ENCODE measurements at places on chromosomes 16 and 17.

DNA sequence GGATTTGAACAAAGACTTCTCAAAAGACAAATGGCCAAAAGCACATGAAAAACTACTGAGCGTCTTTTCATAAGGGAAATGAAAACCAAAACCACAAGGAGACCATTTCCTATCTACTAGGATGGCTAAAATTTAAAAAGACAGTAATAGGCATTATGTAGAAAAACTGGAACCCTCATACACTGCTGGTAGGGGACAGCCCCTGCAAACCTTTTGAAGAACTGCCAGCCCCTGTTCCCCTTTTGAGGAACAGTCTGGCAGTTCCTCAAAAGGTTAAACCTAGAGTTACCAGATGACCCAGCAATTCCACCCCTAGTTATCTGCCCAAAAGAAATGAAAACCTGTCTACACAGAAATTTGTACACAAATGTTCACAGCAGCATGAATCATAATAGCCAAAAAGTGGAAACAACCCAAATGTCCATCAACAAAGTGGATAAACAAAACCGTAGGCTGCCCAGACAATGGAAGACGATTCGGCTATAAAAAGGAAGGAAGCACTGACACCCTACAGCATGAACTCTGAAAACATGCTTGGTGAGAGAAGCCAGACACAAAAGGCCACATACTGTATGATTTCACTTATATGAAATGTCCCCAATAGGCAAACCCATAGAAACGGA is 22.9 kb downstream of the CDIP1 start:
- no peak for DNase-seq

- DNase-seq = no peak
These were observed 2.2 kb upstream of the NTN3 start for GRCh38 chr16:2468725-2469398.

- DNase-seq = no peak
These were observed 4.4 kb upstream of the KRT37 start for GRCh38 chr17:41428591-41429291.

DNA sequence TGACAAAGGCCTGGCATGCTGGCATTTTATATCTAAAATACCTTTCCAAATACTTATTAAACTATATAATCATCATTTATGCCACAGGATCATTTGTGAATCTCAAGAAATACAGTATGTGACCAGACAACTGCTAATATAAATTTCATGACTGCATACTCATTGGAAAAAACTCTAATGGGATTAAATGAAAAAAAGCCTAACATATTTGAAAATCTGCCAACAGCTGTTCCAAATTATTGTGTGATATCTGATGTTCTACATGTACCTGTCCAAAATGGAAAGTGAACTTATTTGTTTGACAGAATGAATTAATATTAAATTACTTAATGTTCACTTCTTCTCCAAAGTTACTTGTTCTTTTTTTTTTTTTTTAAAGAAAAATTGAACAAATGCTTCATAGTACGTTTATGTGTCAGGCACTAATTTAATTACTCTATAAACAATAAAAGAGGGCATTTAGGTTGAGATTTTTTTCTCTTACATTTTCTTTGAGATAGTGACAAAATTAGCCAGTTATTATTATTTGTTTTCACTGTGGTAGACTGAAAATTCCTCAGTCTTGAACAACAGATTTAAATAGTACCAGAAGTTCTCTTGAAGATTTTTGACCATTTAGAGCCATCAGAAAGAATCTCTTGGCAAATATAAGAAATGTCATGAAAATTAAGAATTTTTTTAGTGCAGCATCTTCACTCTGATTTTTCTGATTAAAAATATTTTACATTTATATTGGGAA is 114.0 kb downstream of the FTO start:
- DNase-seq = no peak

- peak; percentile 5 for DNase-seq
These were observed 9.5 kb downstream of the NLRC5 start for GRCh38 chr16:56998861-56999260.

DNA sequence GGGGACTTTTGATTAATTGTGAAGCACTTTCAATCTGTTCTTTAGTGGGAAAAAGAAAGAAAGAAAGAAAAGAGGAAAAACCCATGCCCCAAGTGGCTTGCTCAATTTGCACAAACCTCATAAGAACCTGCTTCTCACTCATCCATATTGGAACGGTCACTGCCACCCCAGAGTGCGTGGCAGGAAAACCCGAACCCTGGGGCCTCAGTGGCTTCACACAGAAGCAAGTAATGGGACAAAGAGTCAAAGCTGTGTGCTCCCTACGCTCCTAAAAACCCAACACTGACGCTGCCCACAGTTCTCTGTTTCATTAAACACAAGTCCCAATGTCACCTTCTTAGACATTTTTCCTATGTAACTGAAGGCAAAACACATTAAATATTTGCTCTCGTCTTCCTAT is 1.2 kb downstream of the SLC6A4 start:
- DNase-seq = no peak

GRCh38 chr17:52201767-52202519 is 43.4 kb upstream of the CA10 start:
- no peak for DNase-seq

DNA sequence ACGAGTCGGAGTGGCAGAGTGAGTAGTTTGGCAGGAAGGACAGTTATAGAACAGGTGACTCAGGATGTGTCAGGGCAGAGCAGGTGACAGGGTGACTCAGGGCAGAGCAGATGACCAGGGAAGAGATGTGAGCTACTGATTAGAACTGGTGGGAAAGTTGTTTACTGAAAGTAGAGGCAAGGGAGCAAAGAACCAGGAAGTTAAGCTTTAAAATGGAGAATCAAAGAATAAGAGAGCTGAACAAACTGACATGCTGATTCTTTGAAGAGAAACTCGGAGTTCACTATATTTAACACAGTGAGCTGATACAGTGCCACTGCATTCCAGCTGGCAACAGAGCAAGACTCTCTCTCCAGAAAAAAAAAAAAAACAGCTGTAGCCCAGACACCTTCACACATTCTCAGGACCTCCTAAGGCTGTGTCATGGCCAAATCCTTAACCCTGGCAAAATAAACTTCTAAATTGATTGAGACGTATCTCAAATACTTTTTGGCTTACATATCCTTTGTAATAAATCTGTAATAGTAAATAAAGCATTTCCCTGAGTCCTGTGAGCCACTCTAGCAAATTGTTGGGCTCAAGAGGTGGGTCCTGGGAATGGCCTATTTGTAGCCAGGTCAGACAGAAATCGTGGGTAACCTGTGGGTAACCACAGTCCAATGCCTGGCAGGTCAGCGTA is 12.3 kb upstream of the UBE2I start:
- DNase-seq = no peak

DNA sequence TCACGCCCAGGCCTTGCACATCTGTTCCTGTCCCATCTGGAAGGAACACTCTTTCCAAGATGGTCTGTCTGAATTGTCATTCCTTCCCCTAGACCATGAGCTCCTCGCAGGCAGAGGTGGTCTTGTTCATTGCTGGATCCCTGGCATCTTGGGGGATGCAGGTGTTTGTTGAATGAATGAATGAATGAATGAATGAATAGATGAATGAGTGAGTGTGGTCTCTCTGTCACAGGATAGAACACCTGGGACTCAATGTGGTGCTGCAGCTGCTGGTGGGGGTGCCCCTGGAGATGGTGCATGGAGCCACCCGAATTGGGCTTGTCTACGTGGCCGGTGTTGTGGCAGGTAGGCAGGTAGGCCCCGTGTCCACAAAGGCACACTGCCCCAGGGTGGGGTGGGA is 32.2 kb downstream of the RHBDL3 start:
- no peak for DNase-seq

DNA sequence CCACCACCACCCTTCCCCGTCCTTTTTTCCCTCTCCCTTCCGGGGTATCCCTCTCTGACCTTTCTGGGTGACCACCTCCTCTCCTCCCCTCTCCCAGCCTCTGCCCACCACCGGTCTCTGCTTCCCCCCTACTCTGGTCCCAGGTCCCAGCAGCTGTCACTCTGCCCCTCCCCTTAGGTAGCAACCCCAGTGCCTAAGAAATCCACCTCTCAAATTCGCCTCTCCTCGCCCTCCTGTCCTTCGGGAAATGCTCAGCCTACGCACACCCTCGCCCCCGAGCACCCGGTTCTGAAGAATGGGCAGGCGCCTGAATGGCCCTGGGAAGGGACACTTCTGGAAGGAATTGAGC is 775 bp upstream of the SP6 start:
- no peak for DNase-seq

- no peak for DNase-seq
These were observed 45.8 kb downstream of the TNFRSF13B start for GRCh38 chr17:16926061-16926511.

- no peak for DNase-seq
These were observed 993 bp upstream of the ANKRD11 start for GRCh38 chr16:89491238-89491869.

DNA sequence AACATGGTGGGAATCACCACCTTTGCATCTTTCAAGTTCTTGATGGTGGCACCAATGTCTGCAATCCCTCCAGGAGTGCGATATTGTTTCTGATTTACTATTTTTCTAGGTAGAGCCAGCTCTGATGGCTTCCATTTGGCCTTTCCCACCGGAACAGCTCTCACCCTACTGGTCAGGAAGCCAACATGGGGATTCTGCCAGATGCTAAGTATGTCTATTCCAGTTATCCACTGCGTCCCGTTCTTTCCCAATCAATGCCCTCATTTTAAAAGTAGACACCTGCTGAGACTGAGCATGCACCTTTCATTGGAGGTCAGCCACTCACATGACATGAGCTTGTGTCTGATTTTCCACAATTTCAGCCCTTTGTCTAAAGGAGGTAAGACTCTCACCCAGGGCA is 23.5 kb downstream of the ZZEF1 start:
- DNase-seq = no peak

- DNase-seq = peak; percentile 74
These were observed 29.4 kb downstream of the HMOX2 start for GRCh38 chr16:4505356-4506147.

DNA sequence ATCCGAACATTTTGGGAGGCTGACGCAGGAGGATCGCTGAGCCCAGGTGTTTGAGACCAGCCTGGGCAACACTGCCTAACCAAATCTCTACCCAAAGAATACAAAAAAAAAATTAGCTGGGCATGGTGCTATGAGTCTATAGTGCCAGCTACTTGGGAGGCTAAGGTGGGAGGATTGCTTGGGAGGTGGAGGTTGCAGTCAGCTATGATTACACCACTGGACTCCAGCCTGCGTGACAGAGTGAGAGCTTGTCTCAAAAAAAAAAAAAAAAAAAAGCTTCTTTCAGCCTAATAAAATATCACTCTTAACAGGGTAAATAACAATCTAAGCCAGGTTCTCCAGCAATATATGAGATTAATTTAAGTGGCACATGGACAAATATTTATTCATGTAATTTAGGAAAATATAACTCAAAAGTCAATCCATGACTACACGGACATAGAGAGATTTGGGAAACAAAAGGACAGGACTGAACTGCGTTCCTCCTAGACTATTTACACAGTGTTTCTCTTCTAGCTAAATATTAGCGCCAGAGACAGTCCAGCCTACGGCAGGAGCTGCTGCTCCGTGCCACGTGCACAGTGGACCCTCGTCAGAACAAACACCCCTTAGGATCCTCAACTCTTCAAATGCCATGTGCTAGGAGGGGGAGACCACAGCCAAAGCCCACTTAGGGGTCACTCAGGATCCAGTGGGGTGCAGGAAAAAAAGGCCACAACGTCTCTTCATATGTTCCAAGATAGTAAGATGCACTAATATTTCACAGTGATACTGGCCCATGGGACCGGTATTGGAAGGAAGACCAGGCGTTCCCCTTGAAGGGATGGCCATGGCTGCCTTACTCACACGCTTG is 8.7 kb downstream of the USP36 start:
- DNase-seq = no peak

DNA sequence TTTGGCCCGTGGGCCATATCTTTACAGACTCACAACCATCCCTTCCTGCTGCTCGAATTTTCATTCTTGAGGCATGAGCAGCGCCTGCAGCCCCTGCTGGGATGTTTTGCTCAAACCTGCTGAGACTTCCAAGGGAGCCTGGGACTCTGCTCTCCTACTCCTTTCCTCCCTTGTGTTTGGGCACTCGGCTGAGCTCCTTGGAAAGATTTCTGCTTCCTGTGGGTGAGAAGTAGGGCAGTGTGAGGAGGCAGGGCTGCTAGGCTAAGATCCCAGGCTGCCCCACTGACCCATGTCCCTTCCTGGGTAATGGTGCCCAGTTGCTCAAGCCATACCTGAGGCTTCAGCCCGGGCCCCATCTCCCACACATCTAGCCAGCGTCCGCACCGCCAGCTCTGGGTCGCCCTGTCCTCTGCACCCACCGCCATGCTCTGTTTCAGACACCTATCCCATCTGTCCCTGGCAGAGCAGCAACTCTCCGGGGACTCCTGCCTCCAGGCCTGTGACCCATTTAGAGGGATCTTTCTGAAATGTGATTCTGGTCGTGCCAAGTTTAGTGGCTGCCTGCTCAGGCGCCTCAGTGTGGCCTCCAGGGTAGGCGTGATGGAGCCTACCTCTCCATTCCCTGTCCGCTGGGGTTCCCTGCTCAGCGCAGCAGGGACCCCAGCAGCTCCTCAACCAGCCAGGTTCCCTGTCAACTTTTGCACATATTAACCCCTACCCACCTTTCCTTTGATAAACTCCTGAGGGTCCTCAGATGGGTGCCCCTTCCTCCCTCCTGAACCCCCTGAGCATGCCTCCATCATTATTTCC is 190.1 kb downstream of the CCDC182 start:
- no peak for DNase-seq

GRCh38 chr16:27033281-27033979 is 33.3 kb upstream of the C16orf82 start:
- DNase-seq = no peak

- DNase-seq = no peak
These were observed 553 bp upstream of the CORO6 start for GRCh38 chr17:29623283-29623647.

- peak; percentile 48 for DNase-seq
These were observed 481 bp downstream of the HEXIM2 start for GRCh38 chr17:45162025-45162687.

GRCh38 chr16:65740711-65741110 is 618.8 kb upstream of the CDH11 start:
- no peak for DNase-seq

DNA sequence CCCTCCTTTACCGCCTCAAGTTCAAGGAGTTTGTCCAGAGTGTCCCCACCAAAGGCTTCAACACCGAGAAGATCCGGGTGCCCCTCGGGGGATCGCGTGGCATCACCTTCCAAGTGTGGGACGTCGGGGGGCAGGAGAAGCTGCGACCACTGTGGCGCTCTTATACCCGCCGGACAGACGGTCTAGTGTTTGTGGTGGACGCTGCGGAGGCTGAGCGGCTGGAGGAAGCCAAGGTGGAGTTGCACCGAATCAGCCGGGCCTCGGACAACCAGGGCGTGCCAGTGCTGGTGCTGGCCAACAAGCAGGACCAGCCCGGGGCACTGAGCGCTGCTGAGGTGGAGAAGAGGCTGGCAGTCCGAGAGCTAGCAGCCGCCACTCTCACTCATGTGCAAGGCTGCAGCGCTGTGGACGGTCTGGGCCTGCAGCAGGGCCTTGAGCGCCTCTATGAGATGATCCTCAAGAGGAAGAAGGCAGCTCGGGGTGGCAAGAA is 1.1 kb downstream of the ARL4D start:
- DNase-seq = no peak

- DNase-seq = no peak
These were observed 29.8 kb downstream of the TMEM132E start for GRCh38 chr17:34609210-34609609.

- DNase-seq = no peak
These were observed 31.5 kb downstream of the ANKFY1 start for GRCh38 chr17:4232168-4232813.

- DNase-seq = no peak
These were observed 60.9 kb downstream of the RPTOR start for GRCh38 chr17:80605326-80606066.

- DNase-seq = no peak
These were observed 13.5 kb downstream of the FLYWCH2 start for GRCh38 chr16:2896480-2897010.

- DNase-seq = no peak
These were observed 33.1 kb upstream of the NF1 start for GRCh38 chr17:31061678-31062077.
